B cell (primary cell): ENCODE measurements at places on chromosomes 1 and 21. TPM values are rescaled to one million over a fixed set of nuclear protein-coding genes. Genes with fewer than 3 reads are reported as not detected.

Gene GJB4
- not detected in 2 replicates for total RNA-seq

Gene HLX
- 7.7 and 9.1 TPM in 2 replicates for total RNA-seq

Gene CXADR
- not detected in 2 replicates for total RNA-seq

Gene NUDT17
- total RNA-seq = 7.1 and 7.7 TPM in 2 replicates

Gene ODF2L
- 61.3 and 65.9 TPM in 2 replicates for total RNA-seq

Gene BRDT
- not detected in 2 replicates for total RNA-seq

Gene OR2L2
- total RNA-seq = 0.44 and 0.52 TPM in 2 replicates

Gene KCNJ9
- not detected in 2 replicates for total RNA-seq

Gene TAGLN2
- 342 and 354 TPM in 2 replicates for total RNA-seq

Gene LYPLAL1
- 63.6 and 65.4 TPM in 2 replicates for total RNA-seq

Gene DYRK3
- total RNA-seq = 0.30 and 0.80 TPM in 2 replicates

Gene GIPC2
- not detected in 2 replicates for total RNA-seq

Gene KCNE2
- not detected in 2 replicates for total RNA-seq

Gene KCNT2
- not detected in 2 replicates for total RNA-seq

Gene REN
- not detected in 2 replicates for total RNA-seq

Gene OR2T8
- total RNA-seq = not detected in 2 replicates

Gene MGST3
- 41.7 and 46.0 TPM in 2 replicates for total RNA-seq

Gene S100A7A
- not detected in 2 replicates for total RNA-seq

Gene BTF3L4
- total RNA-seq = 32.7 and 33.8 TPM in 2 replicates

Gene NGF
- total RNA-seq = not detected in 2 replicates

Gene ENSA
- total RNA-seq = 115 and 119 TPM in 2 replicates

Gene SPATA45
- total RNA-seq = 0.64 TPM in 1 of 2 replicates, not detected in the other

Gene MKNK1
- total RNA-seq = 69.5 and 73.0 TPM in 2 replicates

Gene TMPRSS15
- total RNA-seq = not detected in 2 replicates

Gene EPHA2
- 0.12 and 0.46 TPM in 2 replicates for total RNA-seq

Gene E2F2
- 1.2 and 3.2 TPM in 2 replicates for total RNA-seq

Gene RSPO1
- not detected in 2 replicates for total RNA-seq
